Activated naive CD4-positive, alpha-beta T cell treated with Interleukin-2 at 50 U/mL for 16 hours (primary cell): ENCODE measurements at places on chromosomes 7 and 10.
A peak's percentile ranks its signal among the peaks of the same experiment; 100 is the strongest.

GRCh38 chr7:97307521-97308108 lies 190.1 kb downstream of the SDHAF3 start:
- no peak for DNase-seq

- DNase-seq: no peak
Observed at GRCh38 chr10:28593811-28594210, 60.9 kb downstream of the WAC start.

DNA sequence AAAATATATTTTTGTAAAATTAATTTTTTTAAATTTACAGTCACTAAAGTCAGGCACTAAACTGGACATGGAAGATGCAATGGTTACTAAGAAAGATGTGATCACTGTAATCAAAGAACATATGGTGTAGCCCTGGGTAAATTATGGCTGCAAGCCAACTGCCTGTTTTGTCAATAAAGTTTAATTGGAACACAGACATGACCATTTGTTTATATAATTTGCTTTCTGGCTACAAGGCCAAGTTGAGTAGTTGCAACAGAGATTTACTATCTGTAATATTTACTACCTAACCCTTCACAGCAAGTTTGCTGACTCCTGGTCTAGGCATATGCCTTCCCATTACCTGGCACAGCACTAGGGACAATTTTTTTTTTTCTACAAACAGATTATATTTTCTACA lies 448.9 kb downstream of the ADRA2A start:
- DNase-seq: no peak

DNA sequence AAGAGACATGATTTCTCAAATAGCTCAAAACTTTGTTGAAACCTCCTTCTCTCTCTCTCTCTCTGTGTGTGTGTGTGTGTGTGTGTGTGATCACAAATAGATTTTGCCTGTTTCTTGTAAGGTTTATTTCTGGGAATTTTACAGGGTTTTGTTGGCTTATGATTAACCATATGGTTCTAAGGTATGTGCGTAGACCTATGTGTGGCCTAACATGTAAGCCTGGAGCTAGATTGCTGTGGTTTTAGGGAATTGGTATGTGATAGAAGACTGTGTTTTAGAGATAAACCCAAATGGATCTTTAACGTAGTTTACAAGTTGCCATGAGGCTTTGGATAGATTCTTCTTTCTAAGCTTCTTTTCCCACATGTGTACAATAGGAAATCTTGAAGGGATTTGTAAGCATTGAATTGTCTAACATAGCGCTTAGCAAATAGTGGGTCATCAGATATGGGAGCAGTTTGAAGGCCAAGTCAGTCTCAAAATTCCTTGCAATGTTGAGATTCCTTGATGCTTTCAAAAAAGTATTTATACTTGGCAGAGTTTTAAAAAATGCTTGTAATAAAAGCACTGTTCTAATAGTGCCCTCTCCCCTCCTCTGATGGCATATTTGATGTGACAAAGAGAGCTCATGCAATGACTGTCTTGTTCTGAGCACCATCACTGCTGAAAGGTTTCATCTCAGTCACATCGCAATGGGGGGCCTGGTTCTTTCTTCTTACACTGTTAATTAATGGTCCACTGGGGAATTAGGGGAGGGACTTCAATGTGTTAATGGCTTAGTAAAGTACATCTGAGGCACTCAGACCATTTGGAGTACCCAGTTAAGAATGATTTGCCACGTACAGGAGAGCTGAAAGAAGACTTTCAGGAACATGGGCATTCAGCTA lies 118.2 kb downstream of the SNX10 start:
- DNase-seq: no peak

GRCh38 chr7:125059861-125060456 lies 130.3 kb upstream of the POT1 start:
- DNase-seq: no peak

GRCh38 chr10:329361-330099 lies 194.3 kb downstream of the ZMYND11 start:
- peak; percentile 38 for DNase-seq
